Smooth muscle cell of bladder (primary cell): ENCODE measurements at places on chromosomes 5 and 9. TPM values are rescaled to one million over a fixed set of nuclear protein-coding genes. Genes with fewer than 3 reads are reported as not detected.

DMRT3 gene
- not detected in 2 replicates for total RNA-seq

SLC34A3 gene
- total RNA-seq = not detected in 2 replicates

FRMD3 gene
- 0.14 and 0.18 TPM in 2 replicates for total RNA-seq

ARHGEF37 gene
- total RNA-seq = 0.57 and 2.4 TPM in 2 replicates

DPYSL3 gene
- total RNA-seq = 106 and 119 TPM in 2 replicates
